ENCODE measurements at places on chromosomes 7 and 10.

DNA sequence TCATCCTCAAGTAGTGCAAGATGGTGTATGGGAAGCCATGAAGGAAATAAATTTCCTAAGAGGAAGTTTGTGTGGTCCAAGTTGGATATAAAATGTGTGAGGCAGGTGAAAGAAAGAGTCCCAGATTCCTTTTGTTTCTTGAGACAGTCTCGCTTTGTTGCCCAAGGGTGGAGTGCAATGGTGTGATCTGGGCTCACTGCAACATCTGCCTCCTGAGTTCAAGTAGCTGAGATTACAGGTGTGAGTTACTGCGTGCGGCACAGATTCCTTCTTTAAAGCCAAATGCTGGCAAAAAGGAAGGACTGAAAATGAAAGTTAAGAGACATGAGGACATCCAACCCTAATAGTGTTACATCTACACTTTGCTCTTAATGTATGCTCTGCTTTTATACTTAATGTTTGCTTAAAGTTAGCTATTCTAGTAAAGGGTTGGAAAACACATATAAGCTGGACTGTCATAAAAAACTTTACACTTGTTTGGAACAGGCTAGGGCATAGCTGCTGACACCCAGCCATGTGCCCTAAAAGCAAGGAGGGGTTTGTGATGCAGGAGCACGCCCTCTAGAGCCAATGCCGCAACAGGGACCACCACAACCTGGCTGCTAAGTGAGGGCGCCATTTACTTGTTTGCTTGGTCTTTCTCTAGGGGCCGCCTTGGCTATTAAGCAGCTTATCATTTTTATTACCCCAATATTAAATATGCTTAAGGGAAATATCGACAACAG, 34.5 kb downstream of the CLEC2L start:
- no peak for DNase-seq

DNA sequence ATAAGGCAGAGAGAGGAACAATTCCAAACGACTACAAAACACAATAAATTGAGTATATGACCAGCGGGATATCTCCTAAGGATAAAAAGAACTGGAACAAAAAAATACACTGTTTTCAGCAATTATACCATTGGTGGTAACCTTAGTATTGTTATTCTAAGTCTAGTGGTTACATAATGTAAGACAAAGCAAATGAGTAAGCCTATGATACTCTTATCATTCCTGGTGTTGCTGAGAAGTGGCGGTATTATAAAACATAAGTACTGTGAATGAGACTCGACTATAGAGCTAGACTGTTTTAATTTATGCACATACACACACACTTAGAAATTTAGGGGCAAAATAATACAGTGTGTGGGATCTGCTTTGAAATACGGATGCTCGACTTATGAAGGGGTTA, 107.7 kb downstream of the NRBF2 start:
- DNase-seq, result no peak

DNA sequence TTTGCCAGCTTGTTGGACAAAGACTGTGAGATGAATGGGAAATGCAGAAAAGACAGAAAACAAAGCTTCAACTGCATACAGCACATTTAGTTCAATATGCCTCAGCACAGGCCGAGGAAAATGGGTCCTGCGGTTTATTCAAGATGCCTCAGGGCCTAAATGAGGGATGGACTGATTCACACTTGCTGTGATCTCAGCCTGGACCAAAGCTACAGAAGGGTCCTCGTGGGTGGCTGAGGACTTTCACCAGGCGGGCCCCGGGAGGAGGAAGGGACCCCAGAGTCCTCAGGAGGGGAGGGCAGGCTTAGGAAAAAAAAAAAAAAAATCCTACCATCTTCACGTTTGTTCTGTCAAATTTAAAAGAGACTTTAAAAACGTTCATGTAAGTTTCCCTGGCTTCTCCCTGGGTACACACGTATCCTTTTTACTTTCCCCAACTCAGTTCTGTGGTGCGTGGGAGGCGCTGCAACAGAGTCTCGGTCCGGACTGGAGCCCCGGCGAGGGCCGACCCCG, 624 bp upstream of the ZNF783 start:
- no peak for DNase-seq

DNA sequence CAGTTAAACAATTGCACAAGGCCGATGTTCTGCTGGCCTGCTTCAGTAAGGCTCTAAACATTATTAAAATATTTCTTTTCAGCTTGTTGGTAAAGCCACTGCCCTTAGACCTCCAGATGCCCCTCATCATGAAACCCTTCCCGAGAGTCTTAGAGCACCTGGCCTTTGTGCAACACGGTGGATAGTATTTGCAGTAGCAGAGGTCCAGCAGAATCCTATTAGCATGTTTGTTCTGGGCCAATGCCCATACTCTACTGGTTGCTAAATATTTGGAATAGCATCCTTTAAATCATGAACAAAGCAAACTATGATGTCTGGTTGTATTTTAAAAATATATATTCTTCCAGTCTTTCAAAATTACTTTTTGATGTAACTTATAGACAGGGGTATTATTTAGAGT, 584.6 kb downstream of the CNTNAP2 start:
- DNase-seq, result no peak

- no peak for DNase-seq
Observed at GRCh38 chr7:100394077-100394476, 20.8 kb downstream of the PILRA start.

DNA sequence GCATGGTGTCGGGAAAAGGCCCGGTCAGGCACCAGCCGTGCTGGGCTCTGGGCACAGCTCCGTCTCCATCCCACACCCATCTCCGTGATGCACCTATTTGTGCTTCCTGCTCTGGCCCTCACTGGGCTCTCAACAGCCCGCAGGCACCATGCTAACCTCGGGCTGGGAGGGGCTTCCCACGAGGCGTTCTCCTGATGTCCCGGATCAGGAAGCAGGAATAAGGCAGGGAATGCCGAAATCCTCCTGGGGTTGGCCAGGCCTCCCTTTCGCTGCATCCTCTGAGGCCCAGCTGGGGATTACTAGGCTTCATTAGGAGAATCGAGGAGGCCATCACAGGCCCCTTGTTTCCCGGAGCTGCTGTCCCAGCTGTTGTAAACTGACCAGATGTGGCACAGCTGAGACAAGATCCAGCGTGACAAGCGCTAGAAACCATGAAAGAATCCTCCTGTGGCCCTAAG, 72.0 kb downstream of the FAM53B start:
- DNase-seq, result no peak

GRCh38 chr7:99485094-99485493, 12.4 kb downstream of the ZNF789 start:
- no peak for DNase-seq

DNA sequence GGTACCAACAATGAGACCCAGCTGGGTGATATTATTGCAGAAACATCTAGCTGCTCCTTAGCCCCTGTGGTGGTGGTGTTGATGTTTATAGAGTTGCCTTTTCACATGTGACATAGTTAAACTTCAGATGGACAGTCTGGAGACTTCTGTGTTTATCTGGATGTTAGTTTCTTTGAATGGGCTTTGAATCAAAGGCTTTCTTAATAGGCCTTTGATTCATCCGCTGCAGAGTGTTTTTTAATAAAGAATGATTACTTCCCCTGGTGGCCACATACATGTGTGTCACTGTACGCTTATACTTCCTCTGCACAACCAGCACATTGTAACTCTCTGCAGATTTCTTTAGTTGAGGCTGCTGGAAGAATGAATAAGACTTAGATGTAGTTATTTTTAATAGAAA, 221.0 kb downstream of the DYNC1I1 start:
- DNase-seq, result no peak

DNA sequence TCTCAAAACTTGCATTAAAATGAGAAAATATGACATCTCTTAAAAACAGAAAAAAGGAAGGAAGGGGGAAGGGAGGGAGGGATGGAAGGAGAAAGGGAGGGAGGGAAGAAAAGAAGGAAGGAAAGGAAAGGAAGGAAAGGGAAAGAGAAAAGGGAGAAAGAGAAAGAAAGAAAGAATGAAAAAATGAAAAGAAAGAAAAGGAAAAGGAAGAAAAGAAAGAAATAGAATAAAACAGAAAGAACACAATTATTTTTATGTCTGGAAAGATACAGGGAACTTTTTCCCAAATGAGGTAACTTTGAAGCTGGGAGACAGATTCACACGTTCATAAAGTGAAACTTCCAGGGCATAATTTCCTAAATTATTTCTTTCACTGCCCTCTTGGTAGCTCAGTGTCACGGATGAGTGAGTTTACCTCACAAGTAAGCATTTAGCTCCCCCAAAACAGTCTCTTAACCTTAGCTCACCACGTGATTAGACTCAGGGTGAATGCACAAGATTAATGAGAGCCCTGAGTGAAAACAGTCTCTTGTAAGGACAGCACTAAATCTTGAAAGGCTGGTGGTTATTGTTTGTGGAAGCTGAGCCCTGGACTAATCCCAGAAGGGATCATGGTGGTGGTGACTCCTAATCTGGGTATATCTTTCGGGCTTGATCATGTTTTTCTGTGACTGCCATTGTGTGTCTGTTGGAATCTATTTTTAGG, 74.1 kb upstream of the HDAC9 start:
- no peak for DNase-seq

GRCh38 chr10:91684841-91685240, 52.0 kb upstream of the PPP1R3C start:
- DNase-seq, result no peak

GRCh38 chr7:84675633-84676034, 481.0 kb upstream of the SEMA3A start:
- DNase-seq, result no peak

DNA sequence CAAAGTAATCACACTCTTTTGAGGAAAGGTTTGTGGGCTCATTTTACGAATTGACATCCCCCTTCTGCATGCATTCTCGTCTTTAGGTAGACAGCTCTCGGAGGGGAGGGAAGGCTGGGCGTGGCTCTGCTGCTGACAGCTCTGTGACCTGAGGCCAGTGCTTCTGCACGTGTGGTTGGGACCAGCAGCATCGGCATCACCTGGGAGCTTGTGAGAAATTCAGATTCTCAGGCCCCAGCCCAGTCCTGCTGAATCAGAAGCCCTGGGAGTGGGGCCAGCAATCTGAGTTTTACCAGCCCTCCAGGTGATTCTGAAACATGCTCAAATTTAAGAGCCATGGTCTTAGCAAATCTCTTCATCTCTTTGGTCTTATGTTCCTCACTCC, 89.4 kb downstream of the JCAD start:
- no peak for DNase-seq
